NCI-H187 treated with DMSO at 0.1 percent for 48 hours (cell line): ENCODE measurements at places on chromosomes 5 and 9.

GRCh38 chr5:52983731-52984636 lies 5.2 kb upstream of the ITGA2 start:
- no peak for DNase-seq

DNA sequence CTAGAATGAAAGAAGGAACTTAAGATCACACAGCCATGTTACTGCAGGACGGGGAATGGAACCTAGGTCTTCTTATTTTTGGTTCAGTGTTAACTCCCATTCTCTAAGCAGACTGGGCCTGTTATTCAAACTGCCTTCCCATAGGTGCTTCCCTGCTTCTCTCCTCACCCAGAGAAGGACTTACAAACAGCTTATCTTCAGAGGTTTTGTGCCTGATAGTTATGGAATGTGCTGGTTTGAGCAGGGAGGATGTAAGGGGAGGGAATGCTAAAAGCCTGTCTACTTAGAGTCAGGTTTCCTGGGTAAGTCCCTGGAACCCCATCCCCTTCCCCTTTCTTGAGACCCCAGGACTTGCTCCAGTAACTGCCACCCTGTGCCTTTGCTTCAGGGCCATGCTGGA lies 4.2 kb upstream of the PSMD5 start:
- no peak for DNase-seq

DNA sequence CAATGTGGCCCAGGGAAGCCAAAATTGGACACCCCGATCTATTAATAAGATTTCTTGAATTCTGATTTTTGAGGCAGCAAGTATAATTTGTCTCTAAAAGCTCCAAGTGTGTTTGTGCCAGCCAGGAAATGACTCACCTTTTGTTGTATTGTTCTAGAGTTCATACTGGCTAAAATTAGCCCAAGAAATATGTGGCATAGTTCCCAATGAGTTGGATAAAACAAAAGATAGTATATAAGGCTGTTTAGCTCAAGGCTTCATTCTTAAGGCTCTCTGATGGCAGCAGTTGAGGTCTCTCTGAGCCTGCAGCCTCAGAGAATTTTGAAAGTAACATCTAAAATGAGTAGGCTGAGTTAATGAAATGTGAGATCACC lies 21.6 kb downstream of the HMGXB3 start:
- DNase-seq, result no peak

- DNase-seq, result no peak
These were observed 85.3 kb upstream of the SARDH start for GRCh38 chr9:133823189-133824105.

- DNase-seq, result no peak
These were observed 91.2 kb upstream of the ERBIN start for GRCh38 chr5:65835191-65835590.

- no peak for DNase-seq
These were observed 18.8 kb downstream of the NR2F1 start for GRCh38 chr5:93601802-93602155.

- DNase-seq, result no peak
These were observed 648 bp upstream of the NSMF start for GRCh38 chr9:137459601-137460362.

DNA sequence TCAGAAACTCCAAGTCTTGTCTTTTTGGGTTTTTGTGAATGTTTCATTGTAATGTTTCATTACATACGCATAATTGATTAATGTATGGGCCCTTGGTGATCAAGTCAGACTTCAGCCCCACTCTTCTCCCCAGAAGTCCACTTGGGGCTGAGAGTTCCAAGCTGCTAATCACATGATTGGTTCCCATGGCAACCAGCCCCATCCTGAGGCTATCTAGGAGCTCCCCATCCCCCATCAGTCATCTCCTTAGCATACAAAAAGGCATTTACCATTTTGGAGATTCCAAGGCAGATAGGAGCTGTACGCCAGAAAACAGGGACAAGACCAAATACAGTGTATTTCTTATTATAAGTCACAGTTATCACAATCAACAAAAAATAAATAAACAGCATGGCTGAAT lies 22.9 kb upstream of the SYK start:
- no peak for DNase-seq

- DNase-seq, result no peak
These were observed 176.7 kb upstream of the DMAC1 start for GRCh38 chr9:7976167-7976755.

- DNase-seq, result no peak
These were observed 18.8 kb downstream of the CKMT2 start for GRCh38 chr5:81251922-81252321.

GRCh38 chr5:20559845-20560244 lies 571.8 kb upstream of the CDH18 start:
- DNase-seq, result no peak

GRCh38 chr5:40221796-40222195 lies 457.9 kb upstream of the PTGER4 start:
- DNase-seq, result no peak

GRCh38 chr5:6455571-6456200 lies 7.0 kb downstream of the UBE2QL1 start:
- no peak for DNase-seq

- no peak for DNase-seq
These were observed 14.3 kb upstream of the ANXA1 start for GRCh38 chr9:73137286-73137899.

- no peak for DNase-seq
These were observed 11.6 kb upstream of the IL12B start for GRCh38 chr5:159341906-159342310.

- peak; percentile 65 for DNase-seq
These were observed 37.4 kb downstream of the WWC1 start for GRCh38 chr5:168328814-168329213.

DNA sequence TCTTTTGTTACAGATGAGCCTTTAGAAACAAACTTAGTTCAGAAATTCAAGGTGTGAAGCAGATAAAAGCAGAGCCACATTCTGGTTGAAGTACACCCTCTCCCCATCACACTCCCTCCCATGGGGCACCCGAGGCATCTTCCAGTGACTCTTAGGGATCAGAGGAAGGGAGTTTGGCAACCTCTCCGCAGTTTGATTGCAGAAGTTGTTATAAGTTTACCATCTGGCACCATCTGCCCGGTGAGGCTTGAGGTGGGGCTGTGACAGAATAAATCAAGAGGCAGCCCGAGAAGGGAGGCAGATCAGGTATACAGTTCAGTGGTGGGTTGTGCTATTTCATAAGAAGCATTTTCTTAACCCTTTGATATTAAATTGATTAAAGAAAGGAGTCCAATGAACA lies 458.6 kb upstream of the CLINT1 start:
- DNase-seq, result no peak

DNA sequence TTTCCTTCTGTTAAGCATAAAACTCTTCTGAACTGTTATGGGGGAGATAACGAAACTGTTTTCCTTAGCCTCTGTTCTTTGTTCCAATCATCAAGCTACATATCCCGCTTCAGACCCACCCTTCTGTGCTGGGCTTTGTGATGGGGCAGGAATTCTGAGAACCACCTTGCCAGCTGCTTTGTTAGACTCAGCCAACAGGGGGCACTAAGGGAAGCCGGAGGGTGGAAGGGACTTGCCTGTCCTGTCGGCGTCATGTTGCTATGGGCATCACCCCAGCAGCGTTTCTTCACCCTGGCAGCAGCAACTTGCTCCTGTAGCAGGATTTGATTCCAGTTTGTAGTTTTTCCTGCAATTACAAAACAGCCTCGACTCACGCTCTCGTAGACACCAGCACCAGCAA lies 169.1 kb downstream of the CAAP1 start:
- no peak for DNase-seq
